Activated CD8-positive, alpha-beta memory T cell treated with anti-CD3 and anti-CD28 coated beads for 4 hours (primary cell): ENCODE measurements at places on chromosomes 7 and 10.

- no peak for DNase-seq
Measured at GRCh38 chr10:58704671-58705141, 192.0 kb downstream of the BICC1 start.

- DNase-seq = no peak
Measured at GRCh38 chr7:134690016-134690415, 43.4 kb downstream of the BPGM start.

DNA sequence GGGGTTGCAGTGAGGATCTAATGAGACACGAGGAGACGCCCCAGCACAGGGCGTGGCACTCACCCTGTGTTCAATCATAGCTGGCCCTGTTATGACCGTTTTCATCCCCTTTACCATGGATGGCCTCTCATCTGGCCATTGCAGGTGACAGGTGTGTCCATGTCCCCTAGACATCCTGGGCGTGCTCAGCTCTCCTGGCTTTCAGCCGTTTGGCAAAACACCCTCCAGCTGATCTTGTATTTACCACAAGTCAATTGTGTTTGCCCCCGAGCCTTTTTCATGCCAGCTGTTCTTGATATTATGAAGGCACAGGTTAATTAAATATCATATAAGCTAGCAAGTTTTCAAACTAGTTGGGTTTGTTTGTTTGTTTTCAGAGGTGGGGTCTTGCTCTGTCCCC, 97.1 kb downstream of the CHST15 start:
- no peak for DNase-seq

- no peak for DNase-seq
Measured at GRCh38 chr10:82150123-82150900, 275.3 kb downstream of the NRG3 start.

DNA sequence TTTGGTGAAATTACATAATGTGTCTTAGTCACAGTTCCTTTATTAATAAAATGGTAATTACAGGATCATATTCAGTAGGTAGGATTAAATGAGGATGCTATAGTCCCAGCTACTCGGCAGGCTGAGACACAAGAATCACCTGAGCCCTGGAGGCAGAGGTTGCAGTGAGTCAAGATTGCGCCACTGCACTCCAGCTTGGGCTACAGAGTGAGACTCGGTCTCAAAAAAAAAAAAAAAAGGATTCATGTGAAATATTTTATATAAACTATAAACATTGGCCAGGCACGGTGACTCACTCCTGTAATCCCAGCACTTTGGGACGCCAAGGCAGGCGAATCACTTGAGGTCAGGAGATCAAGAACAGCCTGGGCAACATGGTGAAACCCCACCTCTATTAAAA, 197.9 kb downstream of the IMMP2L start:
- no peak for DNase-seq

DNA sequence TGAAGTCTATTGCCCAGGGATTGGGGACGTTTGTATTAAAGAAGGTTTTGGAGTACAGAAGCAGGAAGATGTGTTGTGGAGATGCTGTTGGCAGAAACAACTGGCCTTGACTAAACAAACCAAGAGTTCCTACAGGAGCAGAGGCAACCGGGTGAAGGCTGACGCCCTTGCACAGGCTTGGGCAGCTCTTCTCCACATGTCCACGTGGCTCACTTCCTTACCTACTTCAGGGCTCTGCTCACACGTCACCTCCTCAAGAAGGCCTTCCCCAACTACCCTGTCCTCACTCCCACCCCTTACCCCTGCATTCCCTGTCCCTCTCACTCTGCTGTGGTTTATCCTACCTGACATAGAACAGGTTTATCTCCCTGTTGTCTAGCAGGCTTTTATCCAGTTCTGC, 59.9 kb upstream of the JAZF1 start:
- no peak for DNase-seq

DNA sequence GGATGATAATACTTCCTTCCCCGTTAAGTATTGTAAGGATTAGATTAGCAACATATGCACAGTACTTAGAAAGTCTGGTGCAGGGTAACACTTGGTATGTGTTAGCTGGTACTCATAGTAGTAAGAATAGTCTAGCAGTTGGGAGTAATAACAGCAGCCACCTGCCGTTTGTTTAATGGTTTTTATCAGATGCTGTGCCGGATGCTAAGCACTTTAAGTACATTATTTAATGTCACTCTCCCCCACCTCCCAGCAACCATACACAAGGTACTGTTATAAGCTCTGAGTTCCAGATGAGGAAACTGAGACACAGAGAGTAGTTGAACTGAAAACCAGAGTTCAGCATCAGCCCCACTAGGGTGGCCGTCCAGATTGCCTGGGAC, 60.1 kb downstream of the ZMIZ1 start:
- DNase-seq = no peak

GRCh38 chr7:122305475-122306319, 1.1 kb upstream of the FEZF1 start:
- no peak for DNase-seq

DNA sequence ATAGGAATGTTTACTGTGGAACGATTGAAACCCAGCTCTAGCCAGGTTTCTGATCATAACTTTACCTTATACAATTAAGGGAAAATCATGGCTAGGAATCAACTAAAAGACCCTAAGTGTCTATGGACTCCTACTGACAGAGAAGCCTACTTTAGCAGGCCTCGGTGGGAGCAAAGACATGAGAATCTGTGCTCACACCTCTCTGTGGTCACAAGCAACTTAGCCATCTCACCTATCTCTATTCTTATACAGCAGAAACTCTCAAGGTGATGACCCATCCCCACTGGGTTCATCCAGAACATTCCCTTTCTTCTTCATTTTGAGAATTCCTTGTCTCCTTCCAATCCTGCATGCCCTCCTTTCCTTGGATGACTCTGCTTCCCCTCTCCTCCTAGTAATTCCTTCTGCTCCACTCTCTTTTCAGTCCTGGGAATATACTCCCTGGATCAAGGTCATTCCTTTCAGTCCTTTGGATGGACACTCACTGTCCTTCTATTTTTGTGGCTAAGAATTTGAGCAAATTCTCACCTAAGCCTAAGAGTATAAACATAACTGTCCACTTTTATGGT, 2.9 kb downstream of the BLNK start:
- DNase-seq = no peak

DNA sequence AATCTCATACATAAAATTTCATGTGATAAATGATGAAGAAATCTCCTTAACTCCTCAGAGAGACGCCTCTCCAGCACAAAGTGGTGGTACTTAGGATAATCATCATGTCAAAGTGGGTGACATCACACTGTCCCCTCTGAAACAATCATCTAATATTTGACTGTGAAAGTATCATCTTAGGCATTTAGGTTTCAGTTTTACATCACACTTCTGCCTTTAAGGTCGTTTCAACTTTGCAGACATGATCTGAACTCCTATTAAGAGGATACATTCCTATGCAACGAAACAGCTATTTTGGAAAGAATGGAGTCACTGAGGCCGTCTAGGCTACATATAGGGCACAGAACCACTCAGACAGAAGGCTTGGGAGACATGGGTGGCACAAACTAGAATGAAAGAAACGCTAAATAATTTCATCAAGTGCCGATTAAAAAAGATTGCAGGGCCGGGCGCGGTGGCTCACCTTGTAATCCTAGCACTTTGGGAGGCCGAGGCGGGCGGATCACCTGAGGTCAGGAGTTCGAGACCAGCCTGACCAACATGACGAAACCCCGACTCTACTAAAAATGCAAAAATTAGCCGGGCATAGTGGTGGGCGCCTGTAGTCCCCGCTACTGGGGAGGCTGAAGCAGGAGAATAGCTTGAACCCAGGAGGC, 2.0 kb downstream of the VOPP1 start:
- no peak for DNase-seq

DNA sequence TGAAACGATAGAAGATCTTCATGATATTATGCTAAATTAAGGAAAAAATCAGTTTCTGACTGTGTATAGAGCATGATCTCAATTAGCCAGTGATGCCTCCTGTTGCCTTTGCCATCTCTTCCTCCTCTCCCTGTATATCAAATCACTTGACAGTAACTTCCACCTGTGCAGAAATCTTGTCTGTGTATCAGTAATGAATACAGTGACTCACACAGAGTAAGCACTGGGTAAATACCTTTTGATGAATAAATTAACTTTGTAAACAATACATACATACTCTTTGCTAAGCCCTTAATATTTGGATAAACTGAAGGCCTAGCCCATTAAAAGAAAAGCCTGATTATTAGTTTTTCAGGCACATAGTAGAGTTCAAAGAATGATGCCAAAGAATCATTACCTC, 610.6 kb upstream of the NRP1 start:
- DNase-seq = no peak

GRCh38 chr10:409408-410040, 274.3 kb downstream of the ZMYND11 start:
- no peak for DNase-seq

GRCh38 chr10:34465678-34466077, 349.4 kb downstream of the PARD3 start:
- DNase-seq = no peak

- DNase-seq = no peak
Measured at GRCh38 chr7:157863176-157863575, 526.4 kb downstream of the DNAJB6 start.

GRCh38 chr7:151109094-151110048, 23.1 kb downstream of the AGAP3 start:
- DNase-seq = no peak

DNA sequence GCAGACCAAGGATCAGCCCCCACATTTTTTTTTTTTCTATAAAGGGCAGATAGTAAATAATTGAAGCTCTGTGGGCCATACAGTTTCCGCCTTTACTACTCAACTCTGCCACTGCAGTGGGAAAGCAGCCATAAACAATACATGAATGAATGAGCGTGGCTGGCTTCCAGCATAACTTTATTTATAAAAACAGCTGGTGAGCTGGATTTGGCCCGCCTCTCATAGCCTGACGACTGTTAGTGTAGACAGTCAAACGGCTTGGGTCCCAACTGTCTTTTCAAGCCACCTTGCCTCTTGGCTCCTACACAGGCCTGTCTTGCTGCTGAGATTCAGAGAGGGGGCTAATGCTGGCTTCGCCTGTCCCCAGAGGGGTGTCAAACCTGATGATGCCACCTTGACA, 169.8 kb upstream of the GPR26 start:
- DNase-seq = no peak

DNA sequence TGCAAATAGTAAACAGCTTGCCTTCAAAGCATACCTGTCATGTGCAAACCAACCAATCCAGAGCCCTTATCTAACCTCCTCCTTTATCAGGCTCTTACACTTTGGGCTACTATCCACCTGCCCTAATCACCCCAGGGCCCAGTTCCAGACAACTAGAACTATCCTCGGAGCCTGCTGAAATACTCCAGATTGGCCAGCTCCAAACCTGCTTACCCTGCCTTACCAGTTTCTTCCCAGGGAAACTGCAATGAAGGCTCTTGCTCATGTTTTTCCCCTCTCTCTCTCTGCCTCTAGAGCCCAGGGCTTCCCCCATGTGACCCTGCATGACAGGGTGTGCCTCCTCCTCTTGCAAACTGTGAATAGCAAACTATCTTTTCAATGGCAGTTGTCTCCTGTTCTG, 81.4 kb upstream of the CAPZA2 start:
- DNase-seq = no peak

DNA sequence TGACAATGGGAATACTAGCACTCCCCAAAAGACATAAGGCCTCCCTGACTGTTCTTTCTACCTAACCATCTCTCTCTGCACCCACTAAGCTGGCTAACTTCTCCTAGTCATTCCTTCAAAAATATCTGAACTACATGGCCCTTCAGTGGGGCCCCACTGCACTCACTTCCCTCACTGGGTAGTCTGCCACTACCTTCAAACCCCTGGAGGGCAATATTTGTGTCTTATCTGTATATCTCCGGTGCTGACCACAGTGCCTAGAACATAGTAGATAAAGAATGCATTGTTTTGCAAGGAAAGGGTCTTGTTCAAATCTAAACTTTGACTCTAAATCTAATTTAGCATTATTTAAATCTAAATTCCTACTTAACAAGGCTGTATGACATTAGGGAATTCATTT, 44.3 kb downstream of the CACUL1 start:
- no peak for DNase-seq

DNA sequence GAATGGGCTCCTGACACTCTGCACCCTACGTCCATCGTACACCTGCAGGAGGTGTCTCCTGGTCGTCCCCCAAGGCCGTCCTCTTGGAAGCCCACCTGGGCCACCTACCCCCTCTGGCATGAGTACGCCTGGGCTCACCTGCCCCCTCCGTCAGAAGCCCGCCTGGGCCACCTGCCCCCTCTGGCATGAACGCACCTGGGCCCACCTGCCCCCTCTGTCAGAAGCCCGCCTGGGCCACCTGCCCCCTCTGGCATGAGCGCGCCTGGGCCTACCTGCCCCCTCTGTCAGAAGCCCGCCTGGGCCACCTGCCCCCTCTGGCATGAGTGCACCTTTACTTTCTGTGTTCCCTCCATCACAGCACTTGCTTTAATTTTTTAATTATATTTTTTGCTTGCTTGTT, 401.2 kb downstream of the PTPRN2 start:
- no peak for DNase-seq

DNA sequence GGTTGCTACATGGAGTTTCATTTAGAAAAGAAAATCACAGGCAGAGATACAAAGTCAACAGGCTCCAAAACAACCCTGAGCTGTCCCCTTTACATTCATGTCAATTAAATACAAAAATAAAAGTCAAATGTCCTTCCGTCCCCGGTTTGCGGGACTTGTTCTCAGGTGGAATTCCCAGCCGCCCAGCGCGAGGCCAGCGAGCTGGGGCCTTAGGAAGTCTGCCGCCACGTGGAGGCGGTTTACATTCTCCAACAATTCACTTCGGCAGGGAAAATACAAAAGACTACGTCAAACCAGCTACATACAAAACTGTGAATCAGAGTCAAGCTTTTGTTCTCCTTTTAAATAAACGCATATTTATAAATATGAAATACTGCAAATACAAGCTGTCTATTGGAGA, 25.3 kb upstream of the DDC start:
- DNase-seq = no peak

GRCh38 chr7:143419880-143420279, 11.2 kb upstream of the EPHA1 start:
- no peak for DNase-seq

- DNase-seq = no peak
Measured at GRCh38 chr7:113301141-113301540, 182.8 kb upstream of the SMIM30 start.
